ENCODE measurements at places on chromosomes 5 and 9.

GRCh38 chr5:160837211-160837610 lies 14.8 kb downstream of the ATP10B start:
- no peaks in the 10 kb centered on the region for H3K4me1 ChIP-seq
- no peak for DNase-seq
- H3K4me3 ChIP-seq = no peak overlapping the region

DNA sequence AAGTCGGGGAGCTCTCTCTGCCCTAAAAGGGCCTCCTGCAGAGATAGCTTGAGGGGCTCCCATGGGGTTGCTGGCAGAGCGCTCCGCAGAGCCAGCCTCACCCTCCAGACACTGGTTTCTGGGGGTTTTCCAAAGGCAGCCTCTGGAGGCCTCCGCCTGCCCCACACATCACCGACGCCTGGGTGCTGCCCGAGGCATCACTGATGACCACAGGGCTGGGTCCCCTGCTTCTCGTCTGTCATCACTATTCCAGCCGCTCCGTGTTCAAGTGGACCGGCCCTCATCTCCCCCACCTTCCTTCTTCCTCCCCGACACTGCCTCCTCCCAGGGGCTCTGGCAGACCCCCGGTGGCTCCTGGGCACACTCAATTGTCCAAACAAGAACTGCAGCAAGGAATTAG lies 64.1 kb upstream of the IRX4 start:
- no peak overlapping the region for H3K27ac ChIP-seq
- no peaks in the 10 kb centered on the region for H3K4me1 ChIP-seq
- no peak for DNase-seq
- peaks cover 24% of the 10 kb centered on the region for H3K27me3 ChIP-seq

DNA sequence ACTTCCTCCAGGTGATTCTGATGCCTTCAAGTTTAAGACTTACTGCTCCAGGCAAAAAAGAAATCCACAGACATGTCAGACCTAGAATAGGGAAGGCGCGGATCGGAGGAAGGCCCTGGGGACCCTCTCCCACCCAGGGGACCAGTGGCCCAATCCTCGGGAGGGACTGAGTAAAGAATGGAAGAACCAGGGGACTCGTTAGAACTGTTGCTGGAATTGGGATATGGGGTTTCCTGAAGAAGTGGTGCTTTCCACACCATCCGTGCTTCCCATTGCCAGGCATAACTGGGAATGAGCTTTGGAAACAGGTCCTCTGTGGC lies 63.8 kb upstream of the SLC25A51 start:
- no peak overlapping the region for H3K27ac ChIP-seq
- DNase-seq = no peak
- H3K4me1 ChIP-seq = peaks cover 8% of the 10 kb centered on the region

GRCh38 chr5:148541054-148541835 lies 113.1 kb downstream of the HTR4 start:
- H3K27ac ChIP-seq = no peak overlapping the region
- no peaks in the 10 kb centered on the region for H3K27me3 ChIP-seq
- no peak overlapping the region for H3K4me3 ChIP-seq
- no peaks in the 10 kb centered on the region for H3K4me1 ChIP-seq
- no peaks in the 10 kb centered on the region for H3K36me3 ChIP-seq

- no peaks in the 10 kb centered on the region for H3K36me3 ChIP-seq
- peak; percentile 7 for DNase-seq
- no peak overlapping the region for H3K27ac ChIP-seq
- no peaks in the 10 kb centered on the region for H3K4me1 ChIP-seq
- H3K4me3 ChIP-seq = no peak overlapping the region
- no peaks in the 10 kb centered on the region for H3K27me3 ChIP-seq
These were observed 101.3 kb downstream of the RASEF start for GRCh38 chr9:82961504-82962125.

- DNase-seq = no peak
- H3K4me1 ChIP-seq = no peaks in the 10 kb centered on the region
- peaks cover 17% of the 10 kb centered on the region for H3K27me3 ChIP-seq
- H3K36me3 ChIP-seq = no peaks in the 10 kb centered on the region
These were observed 63.9 kb downstream of the FAM114A2 start for GRCh38 chr5:153974813-153975163.

- H3K27me3 ChIP-seq = peaks cover 14% of the 10 kb centered on the region
- DNase-seq = no peak
- no peaks in the 10 kb centered on the region for H3K36me3 ChIP-seq
- no peak overlapping the region for H3K27ac ChIP-seq
- H3K4me3 ChIP-seq = no peak overlapping the region
- no peaks in the 10 kb centered on the region for H3K4me1 ChIP-seq
These were observed 11.4 kb downstream of the DCANP1 start for GRCh38 chr5:135435467-135436330.

DNA sequence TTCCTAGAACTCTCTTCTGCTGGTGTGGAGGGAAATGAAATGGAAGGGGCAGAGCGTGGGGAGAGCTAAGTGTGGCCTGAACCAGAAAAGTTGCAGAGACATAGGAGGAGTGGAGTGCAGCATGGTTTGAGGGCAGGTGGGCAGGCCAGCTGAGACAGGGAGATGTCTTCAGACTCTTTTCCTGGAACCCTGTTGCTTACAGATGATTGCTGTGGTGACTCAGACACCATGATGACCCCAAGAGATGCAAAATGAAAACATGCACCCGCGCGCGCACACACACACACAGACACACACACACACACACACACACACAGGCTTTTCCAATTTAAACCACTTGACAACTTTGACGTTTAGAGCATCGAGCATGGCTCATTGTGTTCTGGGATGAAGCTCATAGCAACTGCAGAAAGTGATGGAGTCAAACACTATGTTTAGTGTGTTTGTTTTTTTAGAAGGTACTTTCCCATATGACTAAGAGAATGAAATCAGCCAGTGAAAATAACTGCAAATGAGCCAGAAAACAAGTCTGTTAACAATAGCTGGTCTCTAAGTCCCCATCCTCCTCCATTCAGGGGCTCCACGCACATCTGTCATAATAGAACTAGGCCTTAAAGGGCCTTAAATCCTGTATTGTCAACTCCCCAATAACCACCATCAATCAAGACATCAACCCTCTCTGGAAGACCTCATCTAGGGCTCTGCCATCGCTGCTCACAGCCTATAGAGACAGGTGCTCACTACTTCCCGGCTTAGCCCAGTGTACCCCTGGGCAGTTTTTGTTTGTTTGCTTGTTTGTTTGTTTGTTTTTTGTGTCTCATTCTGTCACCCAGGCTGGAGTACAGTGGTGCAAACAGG lies 9.6 kb downstream of the TMOD1 start:
- no peak overlapping the region for H3K27ac ChIP-seq
- no peaks in the 10 kb centered on the region for H3K4me1 ChIP-seq
- no peak for DNase-seq
- no peak overlapping the region for H3K4me3 ChIP-seq

- no peaks in the 10 kb centered on the region for H3K36me3 ChIP-seq
- H3K27me3 ChIP-seq = no peaks in the 10 kb centered on the region
- H3K4me1 ChIP-seq = no peaks in the 10 kb centered on the region
- no peak overlapping the region for H3K27ac ChIP-seq
- DNase-seq = no peak
- H3K4me3 ChIP-seq = no peak overlapping the region
These were observed 18.4 kb downstream of the ZDHHC11B start for GRCh38 chr5:765948-766631.

DNA sequence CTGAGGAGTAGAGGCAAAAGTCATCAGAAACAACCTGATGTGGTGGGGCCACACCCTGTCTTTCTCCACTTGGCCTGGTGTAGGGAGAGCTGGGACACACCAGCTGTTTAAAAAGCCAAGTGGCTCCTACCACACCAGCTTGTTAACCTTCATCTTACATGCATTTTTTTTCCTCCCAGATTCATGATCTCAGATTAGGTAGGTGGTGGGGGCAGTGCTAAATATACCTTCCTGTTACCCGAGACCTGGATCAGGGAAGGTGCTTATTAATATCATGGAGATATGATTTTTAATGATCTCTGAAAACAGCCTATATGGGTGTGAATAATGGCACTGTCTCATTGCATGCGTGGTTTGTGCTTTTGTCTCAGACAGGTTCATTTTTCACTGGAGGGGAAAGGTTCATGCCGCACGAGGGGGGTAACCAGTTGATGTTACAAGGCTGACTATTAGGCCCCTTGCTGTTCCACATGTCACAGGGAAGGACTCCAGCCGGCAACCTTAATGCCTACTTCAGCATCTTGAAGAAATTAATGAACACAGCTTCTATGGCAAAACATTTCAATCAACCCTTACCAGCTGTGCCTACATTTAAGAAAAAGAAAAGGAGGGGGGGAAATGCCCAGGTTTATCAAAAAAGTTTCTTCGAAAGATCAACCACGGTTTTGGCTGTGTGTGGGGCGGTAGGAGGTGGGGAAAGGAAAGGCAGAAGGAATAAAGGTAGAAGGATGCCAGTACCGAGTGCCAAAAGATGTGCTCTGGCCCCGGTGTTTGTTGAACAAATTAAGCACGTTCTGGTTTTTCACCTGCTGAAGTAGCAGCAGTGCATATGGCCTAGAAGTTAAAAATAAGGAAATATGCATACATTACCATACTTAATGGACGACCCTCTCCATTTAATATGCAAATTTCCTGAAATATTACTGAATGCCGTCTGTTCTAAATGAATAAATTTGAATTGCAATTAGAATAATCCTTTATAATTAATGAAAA lies 185.4 kb downstream of the EBF1 start:
- H3K27ac ChIP-seq = no peak overlapping the region
- H3K36me3 ChIP-seq = no peaks in the 10 kb centered on the region
- peaks cover 2% of the 10 kb centered on the region for H3K27me3 ChIP-seq
- no peaks in the 10 kb centered on the region for H3K4me1 ChIP-seq

DNA sequence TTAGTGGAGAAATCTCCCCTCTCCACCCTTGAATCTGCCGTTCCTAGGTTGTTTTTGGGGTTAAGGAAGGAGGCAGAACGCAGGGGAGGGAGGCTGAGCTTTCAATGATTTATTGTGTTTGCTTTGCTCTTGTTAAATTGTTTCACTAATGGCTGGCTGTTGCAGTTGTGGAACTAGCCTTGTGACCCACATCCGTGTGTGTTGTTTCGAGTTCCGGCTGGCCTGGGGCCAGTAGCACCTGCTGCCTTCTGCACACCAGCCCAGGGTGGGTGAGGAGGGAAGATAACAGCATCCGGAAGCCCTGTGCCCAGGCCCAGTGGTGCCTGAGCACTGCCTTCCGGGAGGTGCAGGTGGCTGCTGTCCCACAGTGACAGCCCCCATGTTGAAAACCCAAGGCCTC lies 3.6 kb downstream of the ERGIC1 start:
- peaks cover 2% of the 10 kb centered on the region for H3K36me3 ChIP-seq
- peaks cover 73% of the 10 kb centered on the region for H3K4me1 ChIP-seq
- H3K27me3 ChIP-seq = no peaks in the 10 kb centered on the region

- H3K4me1 ChIP-seq = no peaks in the 10 kb centered on the region
- no peak overlapping the region for H3K4me3 ChIP-seq
- H3K27ac ChIP-seq = no peak overlapping the region
- no peak for DNase-seq
- H3K27me3 ChIP-seq = peaks cover 45% of the 10 kb centered on the region
These were observed 8.2 kb upstream of the GDNF start for GRCh38 chr5:37847978-37848425.

- no peak for DNase-seq
- H3K4me1 ChIP-seq = peaks cover 17% of the 10 kb centered on the region
- no peak overlapping the region for H3K27ac ChIP-seq
- peaks cover 11% of the 10 kb centered on the region for H3K36me3 ChIP-seq
- no peaks in the 10 kb centered on the region for H3K27me3 ChIP-seq
- H3K4me3 ChIP-seq = no peak overlapping the region
These were observed 110.1 kb downstream of the SIL1 start for GRCh38 chr5:139088024-139088423.

DNA sequence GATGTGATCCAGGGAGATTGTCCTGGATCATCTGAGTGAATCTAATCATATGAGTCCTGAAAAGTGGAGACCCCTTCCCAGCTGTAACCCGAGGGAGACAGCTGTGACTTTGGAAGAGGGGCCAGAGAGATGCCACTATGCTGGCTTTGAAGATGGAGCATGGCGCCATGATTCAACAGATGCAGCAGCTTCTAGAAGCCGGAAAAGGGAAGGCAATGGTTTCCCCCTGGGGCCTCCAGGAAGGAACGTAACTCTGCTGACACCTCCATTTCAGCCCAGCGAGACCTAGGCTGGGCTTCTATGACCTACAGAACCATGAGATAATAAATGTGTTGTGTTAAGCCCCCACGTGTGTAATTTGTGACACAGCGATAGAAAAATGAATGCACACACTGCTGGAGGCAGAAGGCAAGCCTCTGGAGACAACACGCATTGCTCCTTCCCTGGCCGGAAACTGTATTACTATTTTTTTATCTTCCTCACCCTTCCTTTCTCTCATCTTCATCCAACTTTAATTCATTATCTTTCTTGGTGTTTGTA lies 16.6 kb upstream of the SARDH start:
- peak overlapping the region; percentile 23 for H3K27ac ChIP-seq
- peaks cover 28% of the 10 kb centered on the region for H3K27me3 ChIP-seq
- peaks cover 4% of the 10 kb centered on the region for H3K36me3 ChIP-seq

- H3K27ac ChIP-seq = no peak overlapping the region
- no peak for DNase-seq
- no peak overlapping the region for H3K4me3 ChIP-seq
- peaks cover 11% of the 10 kb centered on the region for H3K27me3 ChIP-seq
- no peaks in the 10 kb centered on the region for H3K36me3 ChIP-seq
These were observed 55.9 kb downstream of the NSUN2 start for GRCh38 chr5:6576861-6577501.

DNA sequence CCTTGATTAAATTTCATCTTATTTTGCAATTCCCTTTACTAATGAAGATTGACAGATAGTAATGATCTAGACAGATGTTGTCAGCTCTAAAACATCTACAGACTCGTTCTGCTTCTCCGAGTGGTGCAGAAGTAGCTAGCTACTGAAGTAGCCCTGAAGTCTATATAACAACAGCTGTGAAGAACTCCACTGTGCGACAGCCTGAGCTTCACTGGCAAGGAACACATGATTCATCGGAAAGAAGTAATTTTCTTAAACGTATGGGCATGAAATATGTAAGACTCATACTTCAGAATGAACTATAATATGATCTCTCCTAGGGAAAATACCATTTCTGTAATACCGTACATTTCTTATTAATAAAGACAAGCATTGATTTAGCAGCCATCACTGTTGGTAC lies 96.2 kb downstream of the TRPM3 start:
- no peak for DNase-seq
- H3K27me3 ChIP-seq = peaks cover 15% of the 10 kb centered on the region
- H3K4me1 ChIP-seq = no peaks in the 10 kb centered on the region
- no peak overlapping the region for H3K4me3 ChIP-seq
- no peaks in the 10 kb centered on the region for H3K36me3 ChIP-seq
- H3K27ac ChIP-seq = no peak overlapping the region

DNA sequence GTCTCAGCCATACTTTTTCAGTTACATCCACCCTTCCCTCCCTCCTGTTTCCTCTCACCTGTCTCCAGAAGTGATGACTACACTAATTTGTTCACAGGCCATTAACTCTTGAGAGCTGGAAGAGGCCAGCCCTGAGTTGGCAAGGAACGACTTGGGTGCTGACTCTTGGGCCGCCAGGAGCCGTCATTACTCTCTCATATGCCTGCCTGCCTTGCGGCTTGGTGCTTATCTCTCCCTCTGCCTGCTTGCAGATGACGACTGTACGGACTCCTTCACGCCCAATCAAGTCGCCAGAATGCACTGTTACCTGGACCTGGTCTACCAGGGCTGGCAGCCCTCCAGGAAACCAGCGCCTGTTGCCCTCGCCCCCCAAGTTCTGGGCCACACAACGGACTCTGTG lies 66.1 kb downstream of the PAPPA start:
- no peaks in the 10 kb centered on the region for H3K4me1 ChIP-seq
- peaks cover 8% of the 10 kb centered on the region for H3K27me3 ChIP-seq
- no peak overlapping the region for H3K27ac ChIP-seq
- no peak for DNase-seq
- H3K36me3 ChIP-seq = no peaks in the 10 kb centered on the region

- peaks cover 3% of the 10 kb centered on the region for H3K4me1 ChIP-seq
- H3K27me3 ChIP-seq = no peaks in the 10 kb centered on the region
- H3K4me3 ChIP-seq = no peak overlapping the region
- H3K27ac ChIP-seq = no peak overlapping the region
- DNase-seq = no peak
These were observed 29.2 kb upstream of the IL13 start for GRCh38 chr5:132628814-132629213.
